ENCODE measurements at places on chromosomes 11 and 22.

- ATAC-seq = peak; percentile 69
These were observed 120.4 kb downstream of the CCDC34 start for GRCh38 chr11:27242591-27242990.

DNA sequence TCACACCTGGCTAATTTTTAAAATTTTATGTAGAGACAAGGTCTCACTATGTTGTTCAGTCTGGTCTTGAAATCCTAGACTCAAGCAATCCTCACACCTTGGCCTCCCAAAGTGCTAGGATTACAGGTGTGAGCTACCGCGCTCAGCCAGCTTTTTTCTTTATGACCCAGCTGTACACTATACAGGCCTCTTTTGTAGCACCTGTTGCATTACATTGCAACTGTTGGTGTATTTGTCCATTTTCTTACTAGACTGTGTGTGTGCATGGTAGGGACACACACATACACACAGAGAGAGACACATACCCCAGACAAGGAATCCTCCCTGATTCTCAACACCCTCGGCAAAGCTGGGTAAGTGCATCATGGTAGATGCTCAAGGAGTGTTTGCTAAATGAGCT lies 61.7 kb downstream of the NAV2 start:
- ATAC-seq = no peak

DNA sequence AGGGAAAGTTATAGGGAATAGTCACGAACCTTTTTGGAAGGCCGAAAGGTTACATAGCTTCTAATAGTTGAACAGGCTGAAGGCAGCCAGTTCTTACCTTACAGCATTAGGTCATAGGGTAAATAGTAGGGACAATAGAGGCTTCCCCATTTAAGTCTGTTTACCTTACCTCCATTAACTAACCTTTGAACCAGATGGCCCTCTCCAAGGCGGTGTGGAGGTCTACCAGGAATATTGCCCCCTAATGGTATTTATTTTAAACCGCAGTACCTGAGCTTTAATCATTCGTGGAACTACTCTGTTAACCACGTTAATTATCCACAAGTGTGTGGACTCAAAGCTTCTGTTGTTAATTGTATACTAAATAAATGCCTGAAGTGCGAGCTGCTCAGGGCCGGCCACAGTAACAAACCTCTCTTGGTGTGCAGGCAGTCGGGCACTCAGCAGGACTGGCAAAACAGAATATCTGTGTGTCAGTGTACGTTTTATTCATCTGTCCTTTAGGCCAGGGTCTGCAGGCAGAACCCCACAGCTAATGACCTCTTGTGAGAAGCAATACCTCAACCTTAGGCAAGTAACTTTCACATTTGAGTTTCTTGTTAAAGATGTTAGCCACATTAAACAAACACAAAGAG lies 81.7 kb downstream of the PRCP start:
- no peak for ATAC-seq

DNA sequence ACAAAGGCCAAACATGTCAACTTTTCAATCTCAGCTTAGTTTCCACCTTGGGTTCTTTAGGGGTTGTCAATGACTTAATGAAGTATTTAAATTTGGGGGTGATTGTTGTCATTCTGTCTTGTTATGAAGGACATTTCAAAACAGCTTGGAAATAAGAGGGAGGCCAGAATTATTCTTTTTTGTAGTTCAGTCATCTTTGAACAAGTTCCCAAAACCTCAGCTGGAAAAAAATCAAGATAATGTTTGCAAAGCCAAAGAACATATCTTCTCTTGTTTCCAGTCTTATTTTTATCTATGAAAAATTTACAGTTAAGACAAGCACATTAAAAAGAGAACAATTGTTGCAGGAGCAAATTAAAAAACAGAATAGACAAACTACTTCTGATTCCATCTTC lies 612.8 kb downstream of the INSC start:
- ATAC-seq = no peak

DNA sequence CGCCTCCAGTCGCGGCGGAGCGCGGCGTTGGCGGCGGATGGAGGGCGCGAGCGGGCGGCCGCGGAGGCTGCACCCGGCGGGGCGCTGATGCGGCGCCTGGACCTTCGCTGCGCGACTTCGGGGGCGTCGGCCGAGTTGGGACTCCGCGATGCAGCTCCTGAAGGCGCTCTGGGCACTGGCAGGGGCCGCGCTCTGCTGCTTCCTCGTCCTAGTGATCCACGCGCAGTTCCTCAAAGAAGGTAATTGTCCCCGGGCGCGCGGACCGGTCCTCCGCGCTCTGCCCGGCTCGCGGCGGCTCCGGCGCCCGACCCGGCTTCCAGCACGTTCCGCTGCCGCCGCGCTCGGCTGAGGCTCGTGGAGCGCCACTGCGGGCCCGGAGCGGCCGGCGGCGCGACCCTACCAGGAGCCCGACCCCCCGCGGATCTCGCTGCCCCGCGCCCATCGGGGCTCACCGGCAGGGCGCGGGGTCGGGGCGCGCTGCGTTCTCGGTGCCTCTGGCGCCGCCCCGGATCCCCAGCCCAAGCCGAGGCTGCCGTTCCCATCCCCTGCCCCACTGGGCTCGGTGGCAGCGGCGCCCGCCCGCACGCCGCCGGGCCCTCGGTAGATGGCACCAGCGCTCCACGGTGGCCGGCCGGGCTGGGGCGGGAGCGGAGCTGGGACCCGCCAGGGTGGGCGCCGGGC lies 1251.2 kb downstream of the BRD1 start:
- ATAC-seq = peak; percentile 59

DNA sequence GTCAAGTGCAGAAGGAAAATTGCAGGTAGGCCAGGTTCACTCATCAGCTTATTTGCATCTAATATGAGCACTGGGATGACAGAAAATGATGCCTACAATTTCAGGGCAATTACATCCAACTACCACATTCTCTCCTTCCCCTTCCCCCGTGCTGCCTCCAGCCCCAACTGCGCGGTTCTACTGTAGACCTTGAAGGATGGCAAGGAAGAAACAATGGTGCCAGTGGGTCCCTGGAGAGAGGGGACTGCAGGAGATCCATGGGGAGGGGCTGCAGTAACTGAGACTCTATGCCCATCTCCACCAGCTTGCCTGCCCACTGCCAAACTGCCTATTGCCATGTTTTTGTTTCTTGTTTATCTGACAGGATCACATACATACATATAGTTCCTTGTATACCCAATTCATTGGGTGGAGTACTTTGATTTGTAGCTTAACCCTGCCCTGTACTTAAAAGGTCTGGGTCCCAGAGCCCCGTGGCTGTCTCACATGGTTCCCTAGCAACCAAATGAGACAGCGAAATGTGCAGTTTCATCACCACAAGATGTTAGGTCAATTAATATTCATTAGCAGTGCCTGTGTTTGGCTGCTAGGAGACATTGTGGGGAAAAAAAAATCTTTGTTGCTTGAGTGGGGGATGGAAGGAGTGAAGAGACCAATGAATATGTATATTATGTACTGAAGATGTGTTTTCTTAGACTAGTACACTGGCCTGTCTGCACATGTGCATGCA lies 253.5 kb upstream of the PLET1 start:
- no peak for ATAC-seq

- no peak for ATAC-seq
These were observed 22.0 kb upstream of the OR8B8 start for GRCh38 chr11:124467381-124467927.

GRCh38 chr11:47078751-47079521 lies 97.7 kb downstream of the ARFGAP2 start:
- no peak for ATAC-seq

DNA sequence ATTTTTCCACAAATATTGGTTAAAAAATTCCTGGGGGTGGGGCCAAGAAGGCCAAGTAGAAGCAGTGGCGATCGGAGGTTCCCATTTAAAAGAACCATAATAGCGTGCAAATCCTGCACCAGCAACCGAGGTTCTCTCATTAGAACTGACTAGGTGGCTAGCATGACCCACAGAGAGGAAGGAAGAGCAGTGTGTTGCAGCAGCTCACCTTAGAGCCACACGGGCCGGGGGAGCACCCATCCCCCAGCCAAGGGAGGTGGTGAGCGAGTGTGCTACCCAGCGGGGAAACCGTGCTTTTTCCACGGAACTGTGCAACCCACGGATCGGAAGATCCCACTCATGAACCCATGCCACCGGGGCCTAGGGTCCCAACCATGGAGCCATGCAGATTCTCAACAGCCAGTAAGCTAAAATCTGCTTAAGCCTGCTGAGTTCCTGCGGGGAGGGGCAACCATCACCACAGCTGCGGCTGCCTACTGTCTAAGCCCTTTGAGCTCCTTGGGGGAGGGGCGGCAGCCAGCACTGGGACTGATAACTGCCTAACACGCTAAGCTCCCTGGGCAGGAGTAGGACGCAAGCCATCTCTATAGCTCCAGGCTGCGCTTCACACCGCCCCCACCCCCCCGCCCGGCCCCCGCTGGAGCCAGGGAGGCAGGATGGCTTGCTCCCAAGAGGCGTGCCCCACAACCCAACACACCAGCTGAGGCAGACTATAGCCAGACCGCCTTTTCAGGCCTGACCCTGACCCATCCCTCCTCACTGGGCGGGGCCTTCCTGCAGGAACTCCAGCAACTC lies 21.0 kb upstream of the HTATIP2 start:
- no peak for ATAC-seq

DNA sequence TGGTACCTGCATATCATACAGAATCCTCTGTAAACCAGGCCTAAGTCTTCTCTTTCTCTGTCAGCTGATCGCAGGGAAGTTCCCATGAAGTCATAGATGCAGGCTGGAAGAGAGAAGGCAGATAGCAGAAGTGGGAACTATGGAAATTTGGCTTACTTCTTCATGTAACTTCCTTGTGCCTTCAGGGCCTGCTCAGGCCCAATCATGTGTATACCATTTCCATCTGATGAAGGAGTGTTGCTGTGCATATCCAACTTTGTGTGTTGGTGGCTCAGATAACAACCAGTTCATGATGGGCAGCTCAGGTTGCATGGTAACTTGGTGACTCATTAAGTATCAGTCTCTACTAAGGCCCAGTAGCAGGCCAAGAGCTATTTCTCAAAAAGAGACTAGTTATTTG lies 53.1 kb upstream of the CEP295 start:
- no peak for ATAC-seq

GRCh38 chr11:2378527-2379210 lies 1.6 kb downstream of the CD81 start:
- ATAC-seq = peak; percentile 62

Measured in SK-N-SH treated with all-trans-retinoic acid at 6 μM for 48 hours (cell line).